Aortic smooth muscle cell (primary cell): ENCODE measurements at places on chromosomes 7 and 10. TPM values are rescaled to one million over a fixed set of nuclear protein-coding genes. Genes with fewer than 3 reads are reported as not detected.

Gene C10orf143
- 0.92 and 0.93 TPM in 2 replicates for total RNA-seq

Gene CALHM3
- not detected in 2 replicates for total RNA-seq

Gene LIPF
- not detected in 2 replicates for total RNA-seq

Gene MAGI2
- 4.6 and 10.3 TPM in 2 replicates for total RNA-seq

Gene ARHGEF5
- total RNA-seq, result 2.0 TPM in 2 replicates

Gene FRMPD2
- not detected in 2 replicates for total RNA-seq

Gene FAM25A
- not detected in 2 replicates for total RNA-seq

Gene DYDC1
- total RNA-seq, result not detected in 2 replicates
